Fibroblast of villous mesenchyme (primary cell): ENCODE measurements at places on chromosomes 5 and 9. TPM values are rescaled to one million over a fixed set of nuclear protein-coding genes. Genes with fewer than 3 reads are reported as not detected.

SERF1A gene
- total RNA-seq = 8.7 and 15.5 TPM in 2 replicates

GRCh38 chr5:32932241-32932935 is 221.3 kb downstream of the NPR3 start:
- DNase-seq = no peak

- DNase-seq = no peak
Observed at GRCh38 chr5:39118638-39119037, 44.4 kb upstream of the RICTOR start.

DNA sequence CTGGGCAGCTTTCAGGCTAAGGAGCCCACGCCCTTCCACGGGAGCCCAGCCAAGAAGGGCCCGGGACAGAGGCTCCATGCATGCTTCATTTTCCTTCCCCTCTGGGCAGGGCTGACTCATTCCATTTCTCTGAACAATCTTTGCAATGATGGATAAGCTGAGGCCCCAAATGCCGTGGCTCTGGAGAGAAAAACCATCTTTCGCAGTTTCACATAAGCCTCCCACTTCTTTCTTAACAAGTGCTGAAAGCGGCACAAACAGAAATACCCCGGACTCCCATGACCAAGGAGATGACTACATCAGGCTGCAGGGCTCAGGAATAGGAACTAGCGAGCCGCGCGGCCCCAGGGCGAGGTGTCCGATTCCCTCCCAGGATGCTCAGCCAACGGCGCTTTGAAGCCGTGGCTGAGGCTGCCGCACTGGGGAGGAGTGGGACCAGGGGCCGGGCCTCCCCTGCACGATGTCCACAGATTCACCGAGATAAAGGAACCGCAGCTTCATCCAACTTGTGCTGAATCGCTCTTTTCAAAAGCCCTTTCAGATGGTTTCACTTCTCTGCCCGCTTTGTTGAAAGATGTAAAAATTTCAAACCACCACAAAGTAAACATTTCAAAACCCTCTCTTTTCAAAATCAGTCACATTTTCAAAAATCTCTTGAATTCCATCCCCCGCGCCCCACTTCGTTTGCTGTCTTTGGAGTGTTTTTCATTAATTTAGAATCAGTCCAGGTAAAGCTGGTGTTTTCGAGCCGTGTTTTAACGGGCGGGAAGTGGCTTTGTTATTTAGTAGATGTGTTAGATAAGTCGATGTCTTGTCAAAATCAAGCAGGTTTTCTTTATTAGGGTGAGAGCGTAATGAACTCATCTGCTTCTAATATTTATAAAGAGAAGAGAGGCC is 96.5 kb upstream of the LMX1B start:
- peak; percentile 75 for DNase-seq

GRCh38 chr5:67588389-67588788 is 391.8 kb upstream of the CD180 start:
- no peak for DNase-seq
